ENCODE measurements at places on chromosomes 2 and 18.

DNA sequence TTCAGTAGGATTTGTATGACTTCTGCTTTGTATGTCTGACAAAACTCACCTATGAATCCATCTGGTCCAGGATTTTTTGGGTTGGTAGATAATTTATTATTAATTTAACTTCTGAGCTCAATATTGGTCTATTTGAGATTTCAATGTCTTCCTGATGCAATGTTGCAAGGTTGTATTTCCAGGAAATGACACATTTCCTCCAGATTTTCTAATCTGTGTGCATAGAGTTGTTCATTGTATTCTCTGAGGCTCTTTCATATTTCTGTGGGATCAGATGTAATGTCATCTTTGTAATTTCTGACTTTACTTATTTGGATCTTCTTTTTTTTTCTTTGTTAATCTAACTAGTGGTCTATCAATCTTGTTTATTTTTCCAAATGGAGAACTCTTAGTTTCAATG is 584.7 kb upstream of the SETBP1 start:
- no peak for DNase-seq

DNA sequence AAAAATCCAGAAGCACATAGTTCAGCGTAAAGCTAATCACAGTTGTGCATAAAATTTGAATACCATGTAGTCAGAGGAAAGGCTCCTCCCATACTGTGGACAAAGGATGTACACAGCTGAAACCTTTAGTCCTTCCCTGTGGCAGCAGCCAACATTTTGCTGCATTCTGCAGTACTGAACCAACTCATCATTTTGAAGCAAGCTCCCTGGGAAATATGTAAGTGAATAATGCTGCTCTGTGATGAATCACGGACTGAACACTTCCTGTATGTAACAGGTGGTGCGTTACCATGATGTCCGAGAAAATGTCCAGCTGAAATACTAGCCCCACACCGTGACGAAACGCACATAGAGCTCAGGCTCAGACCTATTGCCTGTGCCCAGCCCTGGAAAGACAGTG is 421.1 kb upstream of the RAB12 start:
- no peak for DNase-seq

DNA sequence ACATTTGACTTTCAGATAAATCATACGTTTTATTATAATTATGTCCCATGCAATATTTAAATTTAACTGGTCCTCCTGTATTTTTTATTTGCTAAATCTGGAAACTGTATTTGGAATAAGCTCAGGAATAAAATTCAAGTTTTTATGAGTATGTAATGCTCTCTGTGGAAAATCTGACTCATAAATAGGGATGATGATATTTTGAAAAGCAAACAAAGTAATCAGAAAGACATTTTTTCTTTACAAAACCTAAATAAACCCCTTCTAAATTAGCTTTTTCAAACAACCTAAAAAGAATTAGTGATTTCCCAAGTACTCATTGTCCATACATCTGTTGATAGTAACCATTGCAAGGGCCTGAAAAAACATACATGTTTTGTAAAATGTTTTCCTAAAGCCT is 41.1 kb downstream of the ASB1 start:
- DNase-seq, result no peak

- DNase-seq, result peak; percentile 41
These were observed 13.8 kb upstream of the SATB2 start for GRCh38 chr2:199471443-199472057.

DNA sequence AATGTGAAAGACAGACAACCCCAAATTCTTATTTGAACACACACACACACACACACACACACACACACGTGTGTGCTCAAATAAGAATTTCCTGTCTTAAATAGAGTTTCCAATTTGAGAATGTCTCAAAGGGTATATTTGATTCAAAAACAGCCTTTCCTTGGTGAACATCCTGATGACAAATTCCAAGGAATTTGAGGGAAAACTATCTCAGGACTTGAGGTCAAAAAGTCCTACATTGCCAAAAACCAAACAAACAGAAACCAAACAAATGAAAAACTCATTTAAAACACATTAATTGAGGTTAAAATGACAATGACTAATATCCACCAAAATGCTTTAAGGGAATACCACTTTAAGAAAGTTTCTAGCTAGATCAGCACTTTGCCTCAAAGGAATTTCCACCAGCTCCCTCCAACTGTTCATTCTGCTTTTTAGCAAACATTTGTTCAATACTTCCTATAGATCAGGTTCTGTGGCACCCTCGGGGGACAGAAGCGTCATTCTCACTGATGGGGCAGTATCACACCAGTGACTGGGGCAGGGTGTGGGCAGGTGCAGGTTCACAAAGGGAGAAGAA is 232.1 kb upstream of the TRIB2 start:
- DNase-seq, result no peak

- DNase-seq, result no peak
These were observed 84.1 kb downstream of the CDK15 start for GRCh38 chr2:201890453-201890852.

- DNase-seq, result no peak
These were observed 100.1 kb downstream of the CABLES1 start for GRCh38 chr18:23235336-23235735.

GRCh38 chr2:201642579-201643215 is 606 bp downstream of the TMEM237 start:
- peak; percentile 63 for DNase-seq

DNA sequence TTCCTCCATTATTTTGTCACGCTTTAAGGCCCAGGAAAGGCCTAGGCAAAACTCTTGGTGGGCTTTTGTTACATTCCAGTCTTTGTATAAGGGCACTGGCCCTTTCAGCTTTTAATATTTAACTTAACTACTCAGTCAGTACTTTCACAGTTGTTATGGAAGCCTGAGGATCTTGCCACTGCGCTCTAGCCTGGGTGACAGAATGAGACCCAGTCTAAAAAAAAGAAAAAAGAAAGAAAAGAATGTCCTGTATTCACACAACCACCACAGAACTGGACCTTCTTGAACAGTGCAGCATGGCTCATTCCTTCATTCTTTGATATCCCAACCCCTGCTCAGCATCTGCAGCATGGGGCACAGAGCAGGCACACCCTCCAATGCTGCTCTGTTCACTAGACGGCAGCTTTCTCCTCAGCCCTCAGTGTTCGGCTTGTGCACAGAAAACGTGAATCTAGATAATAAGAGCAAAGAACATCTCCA is 93.4 kb upstream of the MSH2 start:
- DNase-seq, result no peak

GRCh38 chr2:11580697-11581096 is 46.9 kb downstream of the GREB1 start:
- DNase-seq, result no peak

GRCh38 chr2:237441605-237442274 is 27.8 kb upstream of the COL6A3 start:
- no peak for DNase-seq

GRCh38 chr2:95707837-95708236 is 116.0 kb downstream of the TRIM43 start:
- no peak for DNase-seq

DNA sequence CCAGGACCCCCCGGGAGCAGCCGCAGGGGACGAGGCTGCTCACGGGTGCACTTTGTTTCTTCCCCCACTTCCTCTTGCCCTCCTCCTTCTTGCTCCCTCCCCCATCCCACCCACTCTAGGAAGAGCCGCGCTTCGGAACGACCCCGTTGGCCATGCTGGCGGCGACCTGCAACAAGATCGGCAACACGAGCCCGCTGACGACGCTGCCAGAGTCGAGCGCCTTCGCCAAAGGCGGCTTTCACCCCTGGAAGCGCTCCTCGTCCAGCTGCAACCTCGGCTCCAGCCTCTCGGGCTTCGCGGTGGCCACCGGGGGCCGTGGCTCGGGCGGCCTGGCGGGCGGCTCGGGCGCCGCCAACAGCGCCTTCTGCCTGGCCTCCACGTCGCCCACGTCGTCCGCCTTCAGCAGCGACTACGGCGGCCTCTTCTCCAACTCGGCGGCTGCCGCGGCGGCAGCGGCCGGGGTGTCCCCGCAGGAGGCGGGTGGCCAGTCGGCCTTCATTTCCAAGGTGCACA is 1.3 kb downstream of the SP9 start:
- DNase-seq, result no peak

- no peak for DNase-seq
These were observed 15.2 kb downstream of the FMNL2 start for GRCh38 chr2:152350155-152350679.

DNA sequence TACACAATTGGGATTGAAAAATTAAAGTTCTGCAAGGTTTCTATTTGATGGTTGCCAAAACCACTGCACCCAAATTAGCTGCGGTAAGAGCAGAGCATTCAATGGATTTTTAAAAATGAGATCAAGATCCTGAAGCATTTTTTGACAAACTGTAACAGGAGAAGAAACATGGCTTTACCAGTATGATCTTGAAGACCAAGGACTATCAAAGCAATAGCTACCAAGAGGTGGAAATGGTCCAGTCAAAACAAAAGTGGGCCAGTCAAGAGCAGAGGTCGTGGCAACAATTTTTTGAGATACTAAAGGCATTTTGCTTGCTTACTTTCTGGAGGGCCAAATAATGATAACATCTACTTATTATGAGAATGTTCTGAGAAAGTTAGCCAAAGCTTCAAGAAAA is 186.8 kb downstream of the RDH14 start:
- no peak for DNase-seq

- no peak for DNase-seq
These were observed 14.1 kb downstream of the MFF start for GRCh38 chr2:227339098-227339599.
